ENCODE measurements at places on chromosomes 5 and 9.
A peak's percentile ranks its signal among the peaks of the same experiment; 100 is the strongest.

- no peak for DNase-seq
Measured at GRCh38 chr9:134612715-134613114, 28.9 kb upstream of the COL5A1 start.

DNA sequence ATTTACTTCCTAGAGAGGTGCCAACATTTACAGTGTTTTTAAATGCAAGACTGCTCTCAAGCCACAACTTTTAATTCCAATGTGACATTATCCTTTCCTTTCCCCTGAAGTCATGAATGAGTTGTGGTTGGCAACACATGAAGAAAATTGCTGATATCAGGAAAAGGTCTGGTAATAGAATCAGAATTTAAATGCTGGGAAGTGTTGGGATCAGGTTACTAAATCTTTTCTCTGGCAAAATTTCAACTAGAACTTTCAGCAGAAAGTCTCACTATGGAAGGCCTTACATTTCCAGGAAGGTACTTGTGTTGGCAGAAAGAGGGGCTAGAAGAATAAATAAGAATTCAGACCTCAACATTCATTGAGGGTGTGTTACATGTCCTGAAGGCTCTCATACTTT, 10.6 kb upstream of the SLC44A1 start:
- DNase-seq: peak; percentile 43

- peak; percentile 74 for DNase-seq
Measured at GRCh38 chr5:176676361-176676824, 29.1 kb downstream of the TSPAN17 start.

DNA sequence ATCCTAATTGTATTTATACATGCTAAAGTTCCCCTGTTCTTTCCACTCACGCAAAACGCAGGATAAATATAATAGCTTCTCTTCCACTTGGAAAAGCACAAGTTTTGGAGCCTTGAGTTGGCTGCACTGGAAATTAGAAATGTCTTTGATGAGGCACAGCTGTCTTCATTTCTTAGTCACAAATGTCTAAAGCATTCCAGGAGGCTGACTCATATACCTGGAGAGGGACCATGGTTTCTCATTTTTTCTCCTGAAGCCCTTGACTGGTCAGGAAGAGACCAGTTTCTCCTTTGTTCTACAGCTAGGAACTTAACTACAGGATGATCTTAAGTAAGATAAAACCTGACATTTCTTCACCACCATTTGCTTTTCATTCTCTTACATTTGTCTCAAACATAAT, 16.2 kb downstream of the MTX3 start:
- peak; percentile 51 for DNase-seq

All from EH (cell line).